MG63 (cell line): ENCODE measurements at places on chromosomes 7 and 10.

- no peak for DNase-seq
Measured at GRCh38 chr10:78847485-78847884, 221.3 kb upstream of the ZMIZ1 start.

DNA sequence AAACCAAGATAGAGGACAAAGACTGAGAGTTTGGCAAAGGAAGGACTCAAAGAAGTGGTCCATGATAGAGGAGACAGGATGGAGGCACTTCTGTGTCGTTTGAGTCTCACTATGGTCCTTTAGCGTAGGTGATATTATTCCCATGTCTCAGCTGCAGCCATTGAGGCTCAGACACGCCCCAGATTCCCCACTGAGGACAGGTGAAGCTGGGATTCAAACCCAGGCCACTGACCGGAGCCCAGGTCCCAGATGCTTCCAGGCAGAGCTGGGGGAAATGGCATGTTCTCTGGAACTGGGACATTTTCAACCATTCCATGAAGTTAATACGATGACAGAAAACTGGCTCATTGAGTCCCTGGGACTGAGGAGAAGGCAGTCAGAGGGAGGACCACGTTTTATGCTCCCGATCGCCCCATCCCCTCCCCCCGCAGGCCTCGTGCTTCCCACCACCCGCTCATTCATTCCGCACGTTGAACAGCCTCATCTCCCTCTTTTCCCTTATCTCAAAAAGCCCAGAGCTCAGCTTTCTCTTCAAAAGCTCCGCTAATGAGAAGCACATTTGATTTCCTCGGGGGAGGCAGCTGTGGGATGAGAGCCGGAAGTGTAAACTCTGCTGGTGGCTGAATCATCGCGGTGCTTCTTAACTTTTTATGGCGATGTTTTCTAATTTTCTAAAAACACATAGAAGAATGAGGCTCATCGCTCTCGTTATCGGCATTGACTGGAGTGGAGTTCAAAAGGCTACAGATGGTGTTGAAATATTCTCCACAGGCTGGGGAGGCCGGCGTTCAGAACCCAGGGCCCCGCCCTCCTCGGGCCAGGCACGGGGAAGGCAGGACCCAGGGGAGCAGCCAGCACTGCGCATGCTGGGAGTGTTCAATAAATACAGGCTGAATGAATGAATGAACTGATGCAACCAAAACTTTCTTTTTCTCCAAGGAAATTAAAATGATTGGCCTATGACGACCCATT lies 64.0 kb downstream of the OAT start:
- DNase-seq = peak; percentile 66

- no peak for DNase-seq
Measured at GRCh38 chr10:110591760-110592159, 24.3 kb downstream of the SMC3 start.

DNA sequence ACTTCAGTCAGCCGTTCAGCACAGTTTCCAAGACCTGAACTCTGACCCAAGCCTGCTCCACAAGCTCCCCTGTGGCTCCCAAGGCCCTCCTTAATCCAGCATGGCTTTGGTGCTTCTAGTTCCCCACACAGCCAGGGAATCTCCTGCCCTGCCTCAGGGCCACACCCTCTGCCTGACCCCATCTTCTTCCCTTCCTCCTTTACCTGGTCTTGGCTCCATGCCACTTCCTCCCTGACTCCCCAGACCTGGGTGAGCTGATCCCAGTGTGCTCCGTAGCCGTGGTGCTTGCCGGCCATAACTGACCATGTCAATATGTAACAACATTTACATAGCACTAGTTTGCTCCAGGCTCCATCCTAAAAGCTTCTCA lies 20.0 kb downstream of the TMEM273 start:
- DNase-seq = no peak

GRCh38 chr7:142039231-142039630 lies 43.6 kb downstream of the MGAM start:
- DNase-seq = no peak

GRCh38 chr10:119377958-119378736 lies 164.4 kb downstream of the RGS10 start:
- DNase-seq = peak; percentile 79

DNA sequence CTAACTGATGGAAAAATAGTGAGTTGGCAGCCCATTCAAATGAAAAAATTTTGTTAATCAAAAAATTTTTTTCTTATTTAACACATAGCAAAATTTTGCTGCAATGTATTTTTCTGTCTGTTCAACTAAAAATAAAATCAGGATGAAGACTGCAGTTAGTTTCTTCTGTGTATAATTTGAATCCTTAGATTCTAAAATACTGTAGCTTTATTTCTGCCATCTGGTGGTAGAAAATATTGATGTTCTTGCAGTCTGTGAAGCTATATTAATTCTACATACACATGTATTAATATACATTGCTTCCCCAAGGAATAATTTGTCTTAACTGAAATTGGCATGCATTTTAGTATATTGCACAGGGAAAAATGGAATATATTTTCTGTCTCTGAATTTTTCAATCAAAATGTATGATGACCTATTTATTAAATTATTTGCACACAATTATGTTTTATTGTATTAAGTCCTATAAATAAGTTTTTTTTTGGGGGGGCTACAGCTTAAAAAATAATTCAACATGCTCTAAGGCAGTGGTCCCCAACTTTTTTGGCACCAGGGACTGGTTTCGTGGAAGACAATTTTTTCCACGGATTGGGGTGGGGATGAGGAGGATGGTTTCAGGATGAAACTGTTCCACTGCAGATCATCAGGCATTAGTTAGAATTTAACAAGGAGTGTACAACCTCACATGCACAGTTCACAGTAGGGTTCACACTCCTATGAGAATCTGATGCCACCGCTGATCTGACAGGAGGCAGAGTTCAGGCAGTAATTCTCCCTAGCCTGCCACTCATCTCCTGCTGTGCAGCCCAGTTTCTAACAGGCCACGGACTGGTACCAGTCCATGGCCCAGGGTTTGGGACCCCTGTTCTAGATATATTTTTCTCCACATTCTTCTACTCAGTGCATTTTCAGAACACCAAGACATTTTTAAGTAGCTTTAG lies 119.4 kb downstream of the GNAT3 start:
- no peak for DNase-seq

GRCh38 chr7:95776561-95777185 lies 4.3 kb downstream of the DYNC1I1 start:
- no peak for DNase-seq

DNA sequence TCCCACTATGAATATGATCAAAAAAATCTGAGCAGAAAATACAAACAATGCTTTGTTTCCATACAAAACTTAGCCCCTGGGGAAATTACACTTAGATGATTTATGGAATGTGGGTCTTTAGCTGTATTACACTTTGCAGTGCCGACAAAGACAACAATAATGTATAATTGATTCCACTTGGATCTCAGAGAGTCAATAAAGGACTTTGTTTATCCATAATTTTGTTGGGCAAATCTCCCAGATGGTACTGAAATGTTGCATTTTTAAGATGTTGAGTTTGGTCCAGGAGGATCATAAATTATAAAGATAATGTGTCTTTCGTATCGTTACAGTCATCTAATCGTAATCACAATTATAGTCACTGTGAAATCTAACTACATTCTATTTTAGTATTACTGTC lies 66.9 kb upstream of the DOCK1 start:
- no peak for DNase-seq

DNA sequence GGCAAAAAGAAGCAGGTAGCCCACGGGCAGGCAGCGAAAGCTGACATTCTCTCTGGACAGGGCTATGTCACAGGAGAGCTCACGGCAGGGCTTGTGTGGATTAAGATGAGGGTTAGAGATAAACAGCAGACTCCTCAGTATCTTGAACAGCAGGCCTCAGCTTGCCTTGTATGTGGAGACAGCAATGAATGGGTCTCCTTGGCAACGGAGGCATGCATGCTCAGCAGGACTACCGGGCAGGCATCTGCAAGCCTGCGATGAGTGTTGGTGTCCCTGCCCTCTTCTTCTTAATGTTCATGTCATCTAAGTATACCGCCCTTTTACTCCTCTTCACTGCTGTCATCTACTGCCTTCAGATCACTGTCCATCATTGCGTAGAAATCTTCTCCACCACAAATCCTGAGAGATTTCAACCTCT lies 81.9 kb upstream of the C1GALT1 start:
- no peak for DNase-seq

GRCh38 chr10:48572414-48572813 lies 32.5 kb downstream of the ARHGAP22 start:
- no peak for DNase-seq

DNA sequence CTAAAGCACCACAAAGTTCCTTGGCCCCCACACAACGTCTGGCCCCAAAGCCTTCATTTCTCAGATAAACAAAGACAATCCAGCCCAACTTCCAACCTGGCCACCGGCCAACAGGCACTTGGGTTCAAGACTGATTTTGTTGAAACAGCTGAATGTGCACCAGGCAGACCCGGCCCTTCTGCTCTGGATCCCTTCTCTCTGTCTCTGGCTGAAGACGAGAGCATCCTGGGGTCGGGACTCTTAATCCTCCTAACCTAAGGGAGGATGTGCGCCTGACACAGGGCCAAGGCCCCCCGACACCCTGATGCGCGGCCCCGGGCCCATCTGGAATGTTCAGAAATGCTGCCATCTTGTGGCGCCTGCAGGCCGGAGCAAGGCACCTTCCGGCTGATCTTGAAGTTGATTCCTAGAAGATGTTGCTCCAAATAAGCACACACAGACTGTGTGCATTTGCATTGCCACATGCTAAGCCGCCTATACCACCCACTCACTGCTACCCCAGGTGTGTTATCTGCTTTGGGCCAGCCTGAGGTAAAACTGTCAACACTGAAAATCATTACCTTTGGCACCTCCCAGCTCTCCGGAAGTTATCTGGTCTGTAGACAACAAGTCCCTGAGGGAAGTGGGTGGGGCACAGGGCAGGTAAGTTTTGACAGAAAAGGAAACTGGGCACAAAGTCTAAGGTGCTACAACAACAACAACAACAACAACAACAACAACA lies 98.4 kb upstream of the HABP2 start:
- peak; percentile 12 for DNase-seq

DNA sequence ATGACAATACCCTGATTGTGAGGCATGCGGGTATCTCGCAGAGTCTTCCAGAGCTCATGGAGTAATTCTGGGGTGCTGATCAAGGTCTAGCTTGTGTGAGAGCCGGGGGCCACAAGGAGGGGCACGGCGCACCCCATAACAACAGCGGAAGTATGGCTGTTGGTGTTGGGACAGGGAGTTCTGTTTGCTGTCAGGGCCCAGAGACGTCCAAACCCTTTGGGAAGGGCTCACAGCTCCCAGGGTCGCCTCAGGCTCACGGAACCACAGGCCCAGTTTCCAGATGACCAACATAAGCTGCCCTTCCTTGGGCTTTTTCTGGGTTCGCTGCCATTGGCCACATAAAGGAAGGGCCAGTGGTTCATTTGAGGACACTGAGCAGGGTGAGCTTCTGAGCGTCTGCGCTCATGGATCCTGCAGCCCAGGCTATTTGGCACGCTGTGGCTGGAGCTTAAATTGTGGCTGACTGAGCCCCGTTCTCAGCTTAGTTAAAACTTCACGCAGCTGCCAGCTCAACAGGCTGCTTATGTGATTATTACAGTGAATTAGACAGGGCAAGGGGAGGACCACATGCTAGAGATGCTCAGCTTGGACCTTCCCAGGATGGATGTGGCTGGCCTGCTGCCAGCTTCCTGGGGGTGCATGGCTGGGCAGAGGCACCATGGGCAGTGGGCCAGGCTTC lies 92.3 kb downstream of the DNAJB6 start:
- no peak for DNase-seq

DNA sequence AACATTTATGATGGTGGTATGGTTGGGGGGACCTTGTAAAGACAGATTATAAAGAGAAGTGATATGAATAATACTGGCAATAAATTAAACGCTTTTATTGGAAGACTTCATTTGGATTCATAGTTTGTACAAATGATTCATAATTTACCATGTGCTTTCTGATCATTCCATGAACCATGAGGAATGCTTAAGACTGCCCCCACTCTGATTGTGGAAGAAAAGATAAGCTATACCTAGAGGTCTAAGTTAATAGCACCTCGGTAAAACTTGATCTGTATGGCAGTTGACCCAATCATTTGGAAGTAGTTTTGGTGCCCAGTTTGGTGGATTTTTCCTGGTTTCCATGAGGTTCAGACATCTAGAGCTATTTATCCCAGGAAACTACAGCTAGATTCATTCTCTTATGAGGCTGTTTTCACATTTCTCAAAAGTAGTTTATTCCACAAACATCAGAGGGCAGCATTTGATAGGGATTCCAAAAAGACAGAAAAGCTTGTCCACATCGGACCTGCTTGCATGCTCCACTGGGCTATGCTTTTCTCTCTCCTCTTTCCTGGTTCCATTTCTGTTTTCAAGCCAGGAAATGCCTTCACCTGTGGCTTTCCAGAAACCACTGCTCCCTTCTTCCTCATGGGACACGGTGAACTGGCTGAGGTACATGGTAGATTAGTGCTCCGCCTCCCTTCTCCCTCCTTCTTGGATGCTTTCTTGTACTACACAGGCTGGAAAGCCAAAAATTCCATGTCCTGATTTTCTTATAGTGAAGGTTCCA lies 29.2 kb downstream of the TFAM start:
- DNase-seq = no peak
